AG08395 (cell line): ENCODE measurements at places on chromosomes 6 and 20.

- no peak for DNase-seq
Observed at GRCh38 chr6:25326126-25326525, 47.0 kb downstream of the CARMIL1 start.

GRCh38 chr6:73878403-73878802 lies 182.4 kb downstream of the CD109 start:
- DNase-seq, result no peak

GRCh38 chr20:46354920-46355654 lies 46.8 kb upstream of the CDH22 start:
- DNase-seq, result no peak

- DNase-seq, result no peak
Observed at GRCh38 chr6:116405652-116406356, 35.1 kb downstream of the DSE start.

DNA sequence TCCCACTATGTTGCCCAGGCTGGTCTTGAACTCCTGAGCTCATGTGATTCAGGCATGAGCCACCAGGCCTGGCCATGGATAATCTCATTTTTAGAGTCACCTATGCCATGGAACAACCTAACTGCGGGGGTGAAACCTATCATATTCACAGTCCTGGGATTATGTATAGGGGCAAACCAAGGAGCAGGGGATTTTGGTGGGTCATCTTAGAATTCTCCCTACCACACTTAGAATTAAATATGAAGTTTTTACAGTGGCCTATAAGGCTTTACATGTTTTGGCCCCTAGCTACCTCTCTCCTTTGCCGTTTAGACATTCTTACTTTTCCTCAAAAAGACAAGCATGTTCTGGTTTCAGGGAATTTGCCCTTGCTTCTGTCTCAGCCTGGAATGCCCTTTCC lies 20.6 kb upstream of the VEGFA start:
- no peak for DNase-seq
